ENCODE measurements at places on chromosomes 1 and 21.

DNA sequence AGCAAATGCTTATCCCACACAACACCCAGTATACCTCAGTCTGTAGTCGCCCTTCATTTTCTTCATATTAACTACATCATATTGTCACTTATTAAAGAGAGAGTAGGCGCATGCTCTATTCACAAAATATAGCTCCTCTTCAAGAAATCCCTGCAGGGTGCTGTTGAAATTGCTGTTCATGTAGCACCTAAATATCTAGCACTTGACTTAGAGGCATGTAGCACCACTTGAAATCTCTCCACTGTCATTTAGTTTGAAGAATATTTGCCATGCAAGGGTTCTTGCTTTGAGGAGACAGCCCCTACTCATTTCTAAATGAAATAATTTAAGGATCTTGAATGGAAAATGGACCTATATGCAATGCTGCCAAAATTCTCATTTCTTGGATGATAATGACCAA lies 20.9 kb upstream of the LRRC8B start:
- no peak for DNase-seq

DNA sequence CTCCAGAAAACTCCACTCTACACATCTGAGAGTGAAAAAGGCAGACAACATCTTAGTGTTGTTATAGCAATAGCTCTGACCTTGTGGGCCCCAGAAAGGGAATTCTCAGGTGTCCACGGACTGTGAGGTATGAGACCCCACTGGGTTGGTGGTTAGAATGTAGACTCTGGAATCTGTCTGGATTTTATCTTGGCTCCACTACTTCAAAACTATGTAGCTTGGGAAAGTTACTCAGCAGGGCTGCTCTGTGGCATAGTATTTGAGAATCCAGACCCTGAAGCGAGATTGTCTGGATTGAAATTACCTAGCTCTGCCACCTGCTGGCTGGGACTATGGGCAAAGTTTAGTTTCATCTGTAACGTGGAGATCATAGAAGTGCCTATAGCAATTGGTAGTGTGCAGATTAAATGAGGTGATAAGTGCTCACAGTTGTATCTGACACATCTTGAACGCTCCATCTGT lies 25.8 kb downstream of the PRDM2 start:
- peak; percentile 5 for DNase-seq

- DNase-seq: no peak
Observed at GRCh38 chr21:44653656-44654575, 543 bp downstream of the KRTAP12-4 start.

DNA sequence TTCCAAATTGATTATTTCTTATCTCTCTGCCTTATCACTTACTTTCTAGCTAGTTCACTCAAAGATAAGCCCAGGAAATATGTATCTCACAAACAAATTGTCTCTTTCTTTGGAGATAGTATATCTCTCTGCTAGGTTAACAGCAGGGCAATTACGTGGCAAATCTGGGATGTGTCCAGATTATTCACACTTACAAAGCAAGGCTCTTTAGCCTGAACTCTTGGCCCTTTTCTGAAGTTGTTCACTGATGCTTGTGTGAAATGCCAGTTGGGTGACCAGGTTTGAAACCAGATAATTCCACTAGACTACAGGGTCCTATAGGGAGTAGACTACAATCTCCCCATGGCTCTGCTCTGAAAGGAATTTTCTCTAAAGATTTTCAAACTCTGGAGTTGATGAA lies 30.8 kb upstream of the FAM78B start:
- DNase-seq: no peak
